ENCODE measurements at places on chromosomes 7 and 10.

DNA sequence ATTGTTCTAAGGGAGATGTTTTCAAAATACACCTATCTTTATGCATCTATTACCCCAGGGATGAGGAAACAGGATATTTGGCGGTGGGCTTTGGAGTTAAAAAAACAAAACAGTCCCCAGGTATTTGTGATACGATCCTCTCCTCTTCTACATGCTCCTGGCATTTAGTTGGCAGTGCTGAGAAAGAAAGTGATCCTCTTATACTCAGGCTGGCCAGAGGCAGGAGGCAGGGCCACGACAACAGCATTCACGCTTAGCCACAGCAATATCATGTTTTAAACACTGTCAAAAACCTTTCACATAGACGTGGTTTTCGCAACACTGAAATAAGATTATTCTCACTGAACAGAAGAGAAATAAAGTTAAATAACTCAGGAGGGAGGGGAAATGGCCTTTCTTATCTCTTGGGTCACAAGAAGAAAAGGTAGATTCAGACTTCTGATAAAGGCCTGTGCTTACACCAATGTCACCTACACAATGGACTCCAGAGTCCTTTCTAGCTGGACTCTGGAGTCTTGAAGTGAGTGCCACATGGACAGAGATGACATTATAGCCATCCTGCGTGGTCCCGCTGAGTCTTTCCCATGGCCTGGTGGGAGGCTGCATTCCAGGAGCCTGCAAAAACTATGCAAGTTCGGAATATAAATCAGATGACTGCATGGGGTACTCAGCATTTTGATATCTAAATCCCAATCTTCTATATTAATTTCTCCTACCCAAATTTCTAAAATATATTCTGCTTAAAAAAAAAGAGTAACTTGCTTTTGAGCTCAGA, 88.7 kb downstream of the PIP4K2A start:
- no peak for DNase-seq

DNA sequence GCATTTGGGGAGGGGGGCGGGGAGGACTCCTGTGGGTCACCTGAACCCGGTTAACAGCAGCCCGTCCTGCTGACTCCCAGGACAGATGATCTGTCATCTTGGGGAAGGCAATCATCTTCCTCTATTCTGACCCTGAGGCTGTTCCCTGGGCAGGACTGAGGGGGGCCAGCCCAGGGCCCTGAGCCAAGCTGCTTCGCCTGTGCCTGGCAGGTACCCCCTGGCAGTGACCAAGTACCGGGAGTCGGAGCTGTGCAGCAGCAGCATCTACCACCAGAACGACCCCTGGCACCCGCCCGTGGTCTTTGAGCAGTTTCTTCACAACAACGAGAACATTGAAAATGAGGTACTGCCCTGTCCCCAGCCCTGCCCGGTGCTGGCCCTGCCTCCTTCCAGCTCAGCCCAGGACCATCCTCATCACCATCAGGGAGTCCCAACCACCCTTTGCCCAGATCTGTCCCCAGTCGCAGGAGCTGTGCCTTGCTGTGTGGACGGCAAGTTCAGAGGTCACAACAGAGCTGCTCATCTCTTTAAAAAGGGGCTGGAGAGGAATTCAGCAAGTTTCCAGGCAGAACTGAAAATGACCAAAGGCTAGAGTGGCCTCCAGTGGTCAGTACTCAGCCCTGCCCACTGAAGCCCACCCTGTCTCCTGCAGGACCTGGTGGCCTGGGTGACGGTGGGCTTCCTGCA, 8.1 kb downstream of the AOC1 start:
- no peak for DNase-seq

- no peak for DNase-seq
These were observed 114.7 kb upstream of the CELF2 start for GRCh38 chr10:10902951-10903350.

- DNase-seq, result peak; percentile 9
These were observed 343.0 kb upstream of the PODXL start for GRCh38 chr7:131899271-131900030.

- peak; percentile 42 for DNase-seq
These were observed 110.6 kb downstream of the RNLS start for GRCh38 chr10:88472540-88472939.

DNA sequence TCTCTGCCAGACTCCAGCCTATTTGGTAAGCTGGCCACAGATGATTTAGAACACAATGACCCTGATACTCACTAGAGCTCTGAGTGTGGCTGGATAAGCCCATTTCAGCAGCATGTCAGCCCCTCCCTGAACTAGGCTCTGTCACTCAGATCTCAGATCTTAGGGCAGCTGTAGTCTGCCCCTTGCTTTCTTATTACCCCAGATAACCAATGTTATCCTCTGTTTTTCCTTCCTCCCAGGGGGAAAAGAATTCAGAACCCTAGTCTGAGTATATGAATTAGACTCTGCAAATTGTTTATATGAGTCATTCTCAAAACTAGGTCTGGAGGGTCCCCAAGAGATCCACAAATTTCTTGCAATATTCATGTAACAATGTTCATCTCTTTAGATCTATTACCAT, 286.2 kb downstream of the KCNMA1 start:
- DNase-seq, result no peak

DNA sequence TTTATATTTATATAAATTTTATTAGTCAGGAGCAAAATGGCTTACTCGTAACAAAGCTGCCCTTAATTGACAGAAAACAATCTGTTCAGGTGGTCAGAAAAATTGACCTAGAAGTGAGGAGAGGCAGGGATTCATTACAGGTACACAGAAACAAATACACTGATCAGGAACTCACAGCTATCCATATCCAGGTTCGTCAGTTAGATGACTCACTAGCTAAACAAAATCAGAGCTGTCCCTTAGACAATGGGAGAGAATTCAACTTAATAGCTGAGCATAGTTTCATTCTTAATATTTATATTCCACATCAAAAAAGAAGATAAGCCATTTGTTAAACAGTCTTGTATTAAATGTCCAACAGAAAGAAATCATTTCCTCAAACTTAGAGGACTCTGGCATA, 41.7 kb downstream of the HYCC1 start:
- DNase-seq, result peak; percentile 15

- DNase-seq, result peak; percentile 12
These were observed 361.8 kb downstream of the MAGI2 start for GRCh38 chr7:79091661-79092060.

DNA sequence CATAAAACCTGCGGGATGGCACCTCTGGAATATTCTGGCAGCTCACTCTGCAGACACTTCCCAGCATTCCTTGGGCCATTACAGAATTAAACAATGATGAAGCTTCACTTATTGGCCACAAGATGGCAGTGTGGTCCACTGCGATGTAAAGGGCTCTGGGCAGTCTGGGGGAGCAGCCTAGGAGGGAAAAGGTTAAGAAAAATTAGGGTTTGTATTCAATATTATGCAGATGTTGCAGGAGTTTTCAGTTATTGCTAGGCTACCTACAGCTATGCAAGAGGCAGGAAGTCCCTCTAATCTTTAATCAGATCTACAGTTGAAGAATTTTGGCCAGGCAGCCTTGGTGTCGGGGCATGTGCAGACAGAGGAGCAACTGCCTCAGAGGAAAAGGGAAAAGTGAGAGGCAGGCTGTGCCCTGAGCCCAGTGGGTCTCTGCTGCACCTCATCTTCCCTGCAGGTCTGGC, 233.2 kb upstream of the PRSS1 start:
- peak; percentile 61 for DNase-seq

GRCh38 chr7:6175645-6176044, 96.8 kb downstream of the CYTH3 start:
- peak; percentile 60 for DNase-seq

DNA sequence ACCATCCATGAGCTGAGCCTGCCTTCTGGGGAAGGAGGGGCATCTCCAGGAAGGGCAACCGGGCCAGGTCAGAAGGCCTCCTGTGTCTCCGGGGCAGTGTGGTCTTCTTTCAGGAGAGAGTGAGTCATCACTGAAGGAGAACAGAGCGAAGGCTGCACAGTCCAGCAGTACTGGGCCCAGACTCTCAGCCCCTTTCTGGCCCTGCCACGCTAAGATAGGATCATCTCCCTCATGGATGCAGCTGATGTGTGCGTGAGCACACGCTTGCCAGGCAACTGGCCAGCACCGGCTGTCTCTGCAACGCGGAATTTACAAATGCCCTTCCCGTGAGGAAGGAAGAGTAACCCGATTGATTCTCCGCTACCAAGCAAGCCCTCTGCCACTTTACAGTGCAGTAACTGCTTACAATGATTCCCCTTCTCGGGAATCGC, 328.2 kb downstream of the TNS3 start:
- DNase-seq, result peak; percentile 24

- no peak for DNase-seq
These were observed 453.8 kb upstream of the ANKRD30A start for GRCh38 chr10:36671607-36672006.

DNA sequence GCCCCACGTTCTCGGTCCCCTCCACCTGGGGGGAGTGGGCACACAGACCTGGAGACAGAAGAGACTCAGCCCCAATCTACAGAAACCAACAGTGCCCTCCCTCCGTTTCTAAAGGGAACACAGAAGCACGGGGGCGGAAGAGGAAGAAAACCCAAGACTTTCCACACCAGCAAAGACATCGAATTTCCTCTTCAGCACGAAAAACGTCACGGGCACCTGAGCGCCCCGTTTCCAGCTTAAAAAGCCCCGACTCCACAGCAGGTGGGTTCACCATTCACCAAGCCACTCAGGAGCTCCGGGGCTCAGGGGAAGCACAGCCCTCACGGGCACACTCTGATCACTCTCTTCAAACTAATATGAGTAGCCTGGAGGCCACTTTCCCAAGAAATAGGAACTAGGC, 19.6 kb downstream of the NUDT1 start:
- DNase-seq, result no peak

DNA sequence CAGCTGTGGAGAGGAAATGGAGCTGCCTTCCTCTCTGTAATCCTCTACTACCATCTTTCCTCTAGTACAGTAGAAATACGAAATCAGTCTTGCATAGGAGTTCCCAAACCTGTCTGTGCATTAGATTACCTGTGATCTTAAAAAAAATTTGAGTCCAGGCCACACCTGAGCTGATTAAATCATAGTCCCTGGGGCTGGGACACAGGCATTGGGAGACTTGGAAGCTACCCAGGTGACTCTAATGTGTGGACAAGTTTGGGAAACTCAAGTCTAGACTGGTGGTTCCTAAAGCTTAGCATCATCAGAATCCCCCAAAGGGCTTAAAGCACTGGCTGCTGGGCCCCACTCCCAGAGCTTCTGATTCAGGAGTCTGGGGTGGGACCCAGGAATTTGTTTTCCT, 152.7 kb upstream of the GLI3 start:
- peak; percentile 12 for DNase-seq

- no peak for DNase-seq
These were observed 68.7 kb downstream of the VWA2 start for GRCh38 chr10:114307731-114308130.

GRCh38 chr7:42997611-42998010, 65.4 kb downstream of the MRPL32 start:
- no peak for DNase-seq

DNA sequence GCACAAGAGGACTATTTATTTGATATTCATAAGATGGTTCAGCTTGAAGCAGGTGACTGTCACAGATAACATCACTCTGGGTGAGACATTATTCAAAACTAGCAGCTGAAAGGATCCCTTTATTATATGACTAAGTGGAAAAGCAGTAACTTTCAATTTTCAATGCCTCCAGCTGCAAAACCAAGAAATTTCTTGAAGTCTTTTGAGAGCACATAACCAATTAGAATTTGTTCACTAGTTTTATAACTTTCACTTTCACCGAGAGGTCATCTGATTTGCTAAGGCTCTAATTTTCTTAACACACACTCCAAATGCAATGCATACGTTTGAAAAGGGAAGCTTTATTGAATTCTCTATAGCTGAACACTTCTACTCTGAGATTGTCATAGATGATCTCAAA, 88.6 kb upstream of the KLF14 start:
- DNase-seq, result peak; percentile 60

DNA sequence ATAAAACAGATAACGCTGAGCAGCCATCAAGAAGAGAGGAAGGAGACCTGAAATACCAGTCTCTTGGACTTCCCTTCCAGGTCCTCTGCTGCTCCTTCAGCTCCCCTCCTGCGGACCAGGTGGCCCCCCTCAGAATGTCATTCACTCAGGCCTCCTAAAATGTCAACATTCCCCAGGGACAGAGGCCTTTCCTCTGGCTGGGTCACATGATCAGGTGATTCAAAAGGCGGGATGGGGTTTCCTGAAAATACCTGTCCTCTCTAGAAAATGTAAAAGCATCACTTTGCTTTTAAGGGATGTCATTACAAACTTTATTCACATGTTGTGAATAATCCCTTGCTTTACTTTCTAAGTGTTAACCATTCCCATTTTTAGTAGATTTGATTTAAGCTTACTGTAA, 311.1 kb downstream of the INHBA start:
- no peak for DNase-seq

DNA sequence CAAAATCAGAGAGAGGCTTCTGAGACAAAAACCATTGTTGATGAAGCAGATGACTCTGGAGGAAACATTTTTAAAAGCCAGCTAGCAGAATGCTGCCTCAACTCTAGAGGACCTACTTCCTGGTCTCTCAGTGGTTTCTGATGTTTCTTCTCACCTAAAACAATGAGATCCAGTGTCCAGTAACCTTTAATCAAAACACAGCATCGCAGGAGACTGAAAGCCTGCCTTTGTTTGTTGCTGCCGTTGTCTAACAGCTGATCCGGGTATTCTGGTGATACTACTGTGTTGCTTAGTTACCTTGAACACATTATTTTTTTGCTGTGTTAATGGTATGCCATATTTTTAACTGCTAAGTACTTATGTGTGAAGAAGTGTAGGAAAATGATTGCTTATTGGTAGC, 70.9 kb downstream of the WIPF3 start:
- peak; percentile 62 for DNase-seq
